MG63 (cell line): ENCODE measurements at places on chromosomes 3 and 15.
A peak's percentile ranks its signal among the peaks of the same experiment; 100 is the strongest.

GRCh38 chr3:20324664-20325478 lies 138.9 kb upstream of the SGO1 start:
- no peak for DNase-seq

GRCh38 chr15:31086344-31086743 lies 15.2 kb downstream of the TRPM1 start:
- no peak for DNase-seq

DNA sequence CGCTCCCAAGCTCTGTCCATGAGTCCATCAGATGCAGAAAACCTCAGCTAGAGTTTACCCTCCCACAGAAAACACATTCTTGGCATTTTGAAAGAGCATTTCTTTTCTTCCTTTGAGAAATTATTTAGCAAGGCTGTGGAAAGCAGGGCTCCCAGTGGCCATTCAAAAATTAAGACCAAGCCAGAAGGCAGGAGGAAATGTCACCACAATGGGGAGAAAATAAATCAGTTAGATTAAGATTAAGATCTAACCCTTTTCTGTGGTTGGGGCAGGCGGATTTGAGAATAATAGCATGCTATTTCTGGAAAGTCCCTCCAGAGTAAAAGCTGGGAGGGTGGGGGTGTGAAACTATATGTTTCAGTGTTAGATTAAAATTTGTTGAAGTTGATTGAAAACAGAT lies 20.2 kb downstream of the LRIG1 start:
- no peak for DNase-seq

- DNase-seq, result no peak
These were observed 12.2 kb downstream of the TOPBP1 start for GRCh38 chr3:133649486-133650068.

- DNase-seq, result no peak
These were observed 144.5 kb downstream of the NAALADL2 start for GRCh38 chr3:175003590-175003989.

- DNase-seq, result peak; percentile 95
These were observed 158.3 kb downstream of the SLCO3A1 start for GRCh38 chr15:92011611-92012367.

- peak; percentile 51 for DNase-seq
These were observed 46.9 kb downstream of the CHSY1 start for GRCh38 chr15:101204739-101205535.

DNA sequence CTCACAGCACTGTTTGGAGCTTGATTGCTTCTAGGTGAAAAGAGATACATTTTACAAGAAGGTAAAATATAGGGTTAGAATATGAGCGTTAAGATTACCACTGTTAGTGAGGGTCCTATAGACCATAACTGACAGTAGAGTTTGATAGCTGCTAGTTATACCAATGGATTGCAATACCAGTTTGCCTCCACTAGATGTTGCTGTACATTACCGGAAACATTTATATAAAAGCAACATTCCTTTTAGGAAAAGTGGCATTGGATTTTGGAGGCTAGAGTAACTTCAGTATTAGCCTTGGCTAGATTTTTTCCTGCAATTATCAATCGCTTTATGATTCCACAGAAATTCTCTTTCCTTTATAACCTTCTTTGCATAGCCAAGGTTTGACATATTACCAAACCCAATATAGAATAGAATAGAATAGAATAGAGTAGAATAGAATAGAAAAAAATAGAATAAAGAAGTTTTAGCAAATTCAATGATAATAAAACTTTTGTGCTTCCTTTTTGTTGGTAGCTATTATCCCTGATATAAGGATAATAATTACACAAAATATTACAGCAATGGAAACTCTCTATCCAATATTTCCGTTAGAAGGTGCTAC lies 1093.6 kb upstream of the ALCAM start:
- no peak for DNase-seq

DNA sequence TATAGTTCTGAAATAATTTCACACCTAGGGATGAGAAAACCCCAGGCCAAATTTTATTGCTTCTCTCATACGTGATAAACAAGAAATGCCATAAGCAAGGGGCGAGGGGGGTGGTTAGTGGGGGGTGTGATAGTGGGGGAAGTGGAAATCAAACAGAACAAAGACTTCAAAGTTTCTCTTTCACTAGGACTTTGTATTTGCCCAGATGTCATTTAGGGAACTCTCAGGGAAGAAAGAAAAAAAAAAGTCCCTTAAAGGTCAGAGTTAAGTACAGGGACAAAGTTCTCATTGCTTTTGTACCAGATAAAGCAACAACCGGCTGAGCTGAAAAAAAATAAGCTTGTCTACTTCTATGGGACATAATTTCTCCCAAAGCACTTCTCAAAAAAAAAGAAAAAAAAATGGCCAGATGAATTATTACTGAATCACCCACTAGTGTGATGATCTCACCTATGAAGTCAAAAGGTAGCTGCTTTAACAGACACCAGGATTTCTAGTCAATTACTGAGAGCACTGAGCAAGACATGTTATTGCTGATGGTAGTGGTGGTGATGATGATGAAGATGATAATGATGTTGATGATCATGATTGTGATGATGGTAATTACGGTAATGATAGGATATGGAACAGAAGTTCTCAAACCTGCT lies 56.2 kb downstream of the FHIT start:
- DNase-seq, result no peak

GRCh38 chr3:46812237-46812791 lies 50.9 kb downstream of the MYL3 start:
- DNase-seq, result peak; percentile 43

- no peak for DNase-seq
These were observed 19.5 kb upstream of the ZBTB38 start for GRCh38 chr3:141348837-141349236.

GRCh38 chr3:10780922-10781321 lies 35.1 kb upstream of the SLC6A11 start:
- no peak for DNase-seq

- DNase-seq, result no peak
These were observed 60.9 kb downstream of the LRRC28 start for GRCh38 chr15:99312228-99312627.

DNA sequence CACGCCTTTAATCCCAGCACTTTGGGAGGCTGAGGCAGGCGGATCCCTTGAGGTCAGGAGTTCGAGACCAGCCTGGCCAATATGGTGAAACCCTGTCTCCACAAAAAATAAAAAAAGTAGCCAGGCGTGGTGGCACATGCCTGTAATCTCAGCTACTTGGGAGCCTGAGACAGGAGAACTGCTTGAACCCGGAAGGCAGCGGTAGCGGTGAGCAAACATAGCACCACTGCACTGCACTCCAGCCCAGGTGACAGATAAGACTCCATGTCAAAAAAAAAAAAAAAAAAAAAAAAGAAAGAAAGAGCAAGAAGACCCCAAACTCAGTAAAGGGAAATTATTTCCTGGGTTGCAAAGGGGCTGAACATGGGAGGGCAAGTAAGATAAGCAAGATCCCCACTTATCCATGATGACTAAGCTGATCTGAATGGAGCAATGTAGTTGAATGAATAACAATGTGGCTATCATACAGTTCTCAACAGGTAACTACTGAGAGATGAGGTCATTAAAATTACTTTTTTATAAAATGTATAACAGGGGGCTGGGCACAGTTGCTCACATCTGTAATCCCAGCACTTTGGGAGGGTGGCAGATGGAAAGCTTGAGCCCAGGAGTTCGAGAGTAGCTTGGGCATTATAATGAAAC lies 46.0 kb downstream of the RBM15B start:
- DNase-seq, result no peak

DNA sequence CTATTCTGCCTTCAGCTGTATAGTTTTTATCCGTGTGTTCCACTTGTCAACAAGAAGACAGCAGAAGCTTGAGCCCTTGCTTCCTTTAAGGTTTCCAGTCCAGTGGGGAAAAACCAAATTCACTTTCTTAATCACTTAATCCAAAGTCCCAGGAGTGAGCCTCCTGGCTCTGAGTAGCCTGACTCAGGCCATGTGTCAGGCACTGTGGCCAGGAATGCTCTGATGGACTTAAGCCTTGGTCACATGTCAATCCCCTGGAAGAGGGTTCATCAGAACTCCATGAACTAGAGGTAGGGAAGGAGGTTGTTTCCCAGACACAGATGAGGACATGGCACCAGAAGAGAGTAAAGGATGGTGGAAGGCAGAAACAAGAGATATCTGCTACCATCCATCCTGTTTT lies 8.8 kb downstream of the VIPR1 start:
- DNase-seq, result no peak

- no peak for DNase-seq
These were observed 804.6 kb downstream of the EPHA3 start for GRCh38 chr3:89912031-89912430.

- no peak for DNase-seq
These were observed 468.1 kb downstream of the SHQ1 start for GRCh38 chr3:72380193-72380592.

GRCh38 chr3:103158183-103158582 lies 723.4 kb downstream of the ZPLD1 start:
- DNase-seq, result no peak

DNA sequence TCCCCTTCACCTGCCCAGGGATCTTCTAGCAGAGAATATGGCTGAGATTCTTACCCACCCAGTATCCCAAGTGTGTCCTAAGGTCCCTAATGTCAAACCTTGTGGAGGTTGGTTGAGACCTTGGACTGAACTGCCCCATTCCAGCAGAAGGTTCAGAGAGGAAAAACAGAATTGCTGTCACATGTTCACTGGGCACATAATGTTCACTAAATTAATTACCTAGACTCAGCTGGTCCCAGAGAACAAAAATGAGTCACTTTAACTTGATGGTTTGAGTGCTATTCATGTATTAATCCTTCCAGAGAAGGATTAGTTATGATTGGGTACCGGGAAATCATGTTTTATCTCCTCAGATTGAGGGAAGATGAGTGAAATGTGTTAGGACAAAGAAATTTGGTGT lies 171.3 kb upstream of the GADL1 start:
- DNase-seq, result no peak

DNA sequence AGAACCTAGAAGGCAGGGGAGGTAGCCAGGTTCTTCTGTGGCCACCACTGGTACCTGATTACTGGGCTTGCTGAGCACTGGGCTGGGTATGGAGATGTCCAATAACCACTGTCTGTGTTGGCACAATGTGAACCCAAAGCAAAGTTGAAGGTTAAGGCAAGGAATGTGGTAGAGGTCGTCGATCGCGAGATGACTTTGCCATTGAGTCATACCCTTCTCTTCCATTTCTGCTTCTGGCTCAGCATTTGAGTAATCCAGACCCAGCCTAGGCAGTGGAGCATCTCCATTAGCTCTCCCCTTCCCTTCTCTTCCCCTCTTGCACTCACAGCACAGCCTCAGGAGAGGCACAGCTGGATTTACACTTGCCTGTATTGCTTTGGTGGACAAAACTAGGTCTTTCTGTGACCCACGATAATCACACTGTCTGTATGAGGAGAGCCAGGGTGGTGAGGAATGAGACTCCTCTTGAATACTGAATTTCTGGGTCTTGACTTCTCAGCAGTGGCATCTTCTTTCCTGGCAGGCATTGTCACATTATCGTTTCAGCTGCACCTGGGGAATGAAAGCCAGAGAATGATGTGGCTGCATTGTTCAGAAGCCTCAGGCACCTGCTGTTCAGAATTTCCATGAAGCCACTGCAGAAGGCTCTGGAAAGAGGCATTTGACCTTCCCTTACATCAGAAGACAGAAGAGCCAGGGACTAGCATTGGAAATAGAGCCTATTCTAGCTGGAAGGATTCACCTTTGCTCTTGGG lies 272.6 kb downstream of the PDCD6IP start:
- no peak for DNase-seq

DNA sequence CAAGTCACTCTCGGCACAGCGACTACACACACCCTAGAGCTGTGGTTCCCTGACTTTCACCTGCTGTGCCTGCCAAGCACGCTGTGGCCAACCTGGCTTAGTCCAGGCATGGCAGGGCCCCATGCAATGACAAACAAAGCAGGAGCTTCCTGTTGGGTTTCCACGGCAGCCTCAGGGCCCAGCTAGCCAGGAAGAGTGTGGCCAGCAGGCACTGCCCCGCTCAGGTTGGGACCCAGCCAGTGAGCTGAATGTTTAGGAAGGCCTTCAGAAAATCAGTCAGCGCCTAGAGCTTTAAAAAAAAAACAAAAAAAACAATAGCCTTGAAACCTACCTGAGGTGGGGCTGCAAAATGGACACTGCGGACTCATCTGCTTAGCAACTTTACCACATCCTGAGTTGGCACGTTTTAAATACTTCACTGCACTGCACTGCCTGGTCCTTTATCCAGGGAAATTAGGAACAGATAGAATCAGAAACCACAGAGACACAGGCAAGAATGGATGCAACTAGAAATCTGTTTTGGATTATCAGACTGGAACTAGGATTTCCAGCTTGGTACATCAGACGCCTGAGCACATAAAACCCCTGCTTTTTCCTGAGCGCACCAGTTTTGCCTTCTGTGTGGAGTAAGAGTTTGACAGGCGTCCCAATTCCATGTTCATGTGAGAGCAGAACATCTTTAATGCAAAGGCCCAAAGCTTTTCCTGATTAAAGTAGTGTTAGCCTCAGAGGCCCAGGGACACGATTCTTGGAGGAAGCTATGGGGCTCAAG lies 36.2 kb upstream of the LDHAL6B start:
- peak; percentile 92 for DNase-seq

- no peak for DNase-seq
These were observed 68.8 kb downstream of the ZNF385D start for GRCh38 chr3:21682206-21682605.

DNA sequence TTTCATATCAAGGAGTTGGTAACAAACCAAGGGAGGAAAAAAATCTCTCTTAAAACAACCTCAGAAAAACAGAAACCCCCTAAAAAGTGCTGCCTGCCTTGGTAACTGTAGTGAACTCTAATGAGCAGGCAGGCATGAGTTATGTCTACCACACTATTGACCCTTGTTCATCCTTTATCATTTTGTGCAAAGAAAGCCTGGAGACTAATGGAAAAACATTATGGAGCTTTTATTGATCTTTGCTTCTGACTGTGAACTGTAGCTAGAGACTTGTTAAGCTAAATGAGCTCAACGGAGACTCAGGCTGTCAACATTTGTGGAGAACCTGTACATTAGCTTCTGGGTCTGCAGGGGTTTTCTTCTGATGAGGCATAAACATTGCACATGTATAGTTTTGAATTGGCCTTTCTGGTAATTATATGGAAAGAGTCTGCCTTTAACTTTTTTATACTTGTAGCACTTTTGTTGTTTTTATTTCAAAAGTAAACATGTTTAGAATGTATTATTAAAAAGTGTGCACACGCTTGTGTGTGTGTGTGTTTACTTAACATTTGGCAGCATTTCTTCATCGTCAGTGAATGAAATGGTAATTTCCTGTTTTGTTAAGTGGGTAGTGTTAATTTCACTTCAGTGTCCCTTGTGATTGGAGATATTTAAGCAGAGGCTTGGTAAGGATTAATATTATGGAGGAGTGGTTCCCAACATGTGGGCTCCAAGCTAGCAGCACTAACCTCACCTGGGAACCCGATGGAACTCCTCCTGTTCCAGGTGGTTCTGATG lies 15.9 kb upstream of the SPTSSB start:
- DNase-seq, result no peak

- DNase-seq, result no peak
These were observed 25.6 kb downstream of the EAF1 start for GRCh38 chr3:15452961-15453360.

DNA sequence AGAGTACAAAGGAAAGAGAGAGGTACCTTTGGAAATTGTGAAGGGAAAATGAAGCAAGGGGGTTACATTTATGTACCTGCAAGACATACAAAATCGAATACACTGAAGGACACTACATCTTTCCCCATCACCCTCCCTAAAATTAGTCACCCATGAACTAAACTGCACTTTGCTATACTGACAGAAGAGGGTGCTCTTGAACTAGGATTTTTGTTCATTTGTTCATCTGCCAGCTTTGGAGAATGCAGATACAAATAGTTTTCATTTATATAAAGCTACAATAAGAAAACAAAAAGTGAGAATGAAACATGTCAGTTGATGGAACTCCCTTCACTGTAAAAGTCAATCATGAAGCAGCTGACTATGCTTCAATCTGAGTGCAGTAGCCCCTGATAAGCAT lies 55.7 kb downstream of the PCCB start:
- no peak for DNase-seq
